ENCODE measurements at places on chromosomes 16 and 17. TPM values are rescaled to one million over a fixed set of nuclear protein-coding genes. Genes with fewer than 3 reads are reported as not detected.

Gene MYH3
- total RNA-seq, result 4.4 TPM

Gene RNF112
- total RNA-seq, result 0.53 TPM

Gene SCARF1
- total RNA-seq, result 3.9 TPM

Gene GPR139
- total RNA-seq, result not detected

Gene PRSS8
- total RNA-seq, result not detected

Gene STAC2
- not detected for total RNA-seq

Gene OXLD1
- total RNA-seq, result 59.1 TPM

Gene SYNGR3
- total RNA-seq, result 2.2 TPM

Gene HBQ1
- not detected for total RNA-seq

Gene RUNDC3A
- total RNA-seq, result 0.07 TPM

Gene TPSG1
- total RNA-seq, result not detected

Gene USP7
- 161 TPM for total RNA-seq

Gene KRT40
- total RNA-seq, result not detected

Gene KREMEN2
- total RNA-seq, result not detected
